ENCODE measurements at places on chromosomes 5 and 9. TPM values are rescaled to one million over a fixed set of nuclear protein-coding genes. Genes with fewer than 3 reads are reported as not detected.

The PRSS3 gene
- total RNA-seq: not detected

GRCh38 chr9:105308461-105309341 lies 64.2 kb downstream of the SLC44A1 start:
- H3K27me3 ChIP-seq: no peaks in the 10 kb centered on the region
- no peaks in the 10 kb centered on the region for H3K36me3 ChIP-seq
- DNase-seq: no peak
- H3K4me3 ChIP-seq: no peak overlapping the region
- H3K27ac ChIP-seq: no peak overlapping the region

GRCh38 chr9:15246708-15247107 lies 60.3 kb downstream of the TTC39B start:
- H3K36me3 ChIP-seq: peaks cover 14% of the 10 kb centered on the region
- H3K27ac ChIP-seq: no peak overlapping the region
- no peak for DNase-seq
- H3K4me1 ChIP-seq: peaks cover 15% of the 10 kb centered on the region
- H3K4me3 ChIP-seq: no peak overlapping the region
- H3K27me3 ChIP-seq: no peaks in the 10 kb centered on the region

GRCh38 chr5:149853331-149853648 lies 91.3 kb downstream of the PDE6A start:
- DNase-seq: no peak
- H3K36me3 ChIP-seq: no peaks in the 10 kb centered on the region
- no peaks in the 10 kb centered on the region for H3K27me3 ChIP-seq
- no peak overlapping the region for H3K4me3 ChIP-seq
- H3K4me1 ChIP-seq: no peaks in the 10 kb centered on the region
- no peak overlapping the region for H3K27ac ChIP-seq

DNA sequence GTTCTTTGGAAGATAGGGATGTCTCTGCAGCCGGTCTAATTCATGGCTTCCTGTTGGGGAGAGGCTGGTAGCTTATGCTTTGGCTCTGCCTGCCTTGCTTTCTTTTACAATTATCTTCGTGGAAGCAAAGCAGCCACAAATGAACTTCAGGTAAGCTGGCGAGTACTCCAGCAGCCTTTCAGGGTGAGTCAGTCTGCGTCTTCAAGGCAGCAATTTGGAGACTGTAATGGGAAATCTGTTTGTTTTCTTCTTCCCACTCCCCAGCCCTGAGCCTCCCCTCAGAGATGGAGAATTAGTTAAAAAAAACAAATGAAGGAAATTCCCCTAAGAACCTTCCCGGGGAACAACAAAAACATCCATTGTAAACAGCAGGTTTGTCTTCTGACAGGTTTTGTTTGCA lies 100.1 kb downstream of the PSAT1 start:
- H3K27ac ChIP-seq: no peak overlapping the region
- peaks cover 4% of the 10 kb centered on the region for H3K27me3 ChIP-seq
- H3K36me3 ChIP-seq: no peaks in the 10 kb centered on the region
- H3K4me3 ChIP-seq: no peak overlapping the region
- H3K4me1 ChIP-seq: no peaks in the 10 kb centered on the region
- DNase-seq: no peak

DNA sequence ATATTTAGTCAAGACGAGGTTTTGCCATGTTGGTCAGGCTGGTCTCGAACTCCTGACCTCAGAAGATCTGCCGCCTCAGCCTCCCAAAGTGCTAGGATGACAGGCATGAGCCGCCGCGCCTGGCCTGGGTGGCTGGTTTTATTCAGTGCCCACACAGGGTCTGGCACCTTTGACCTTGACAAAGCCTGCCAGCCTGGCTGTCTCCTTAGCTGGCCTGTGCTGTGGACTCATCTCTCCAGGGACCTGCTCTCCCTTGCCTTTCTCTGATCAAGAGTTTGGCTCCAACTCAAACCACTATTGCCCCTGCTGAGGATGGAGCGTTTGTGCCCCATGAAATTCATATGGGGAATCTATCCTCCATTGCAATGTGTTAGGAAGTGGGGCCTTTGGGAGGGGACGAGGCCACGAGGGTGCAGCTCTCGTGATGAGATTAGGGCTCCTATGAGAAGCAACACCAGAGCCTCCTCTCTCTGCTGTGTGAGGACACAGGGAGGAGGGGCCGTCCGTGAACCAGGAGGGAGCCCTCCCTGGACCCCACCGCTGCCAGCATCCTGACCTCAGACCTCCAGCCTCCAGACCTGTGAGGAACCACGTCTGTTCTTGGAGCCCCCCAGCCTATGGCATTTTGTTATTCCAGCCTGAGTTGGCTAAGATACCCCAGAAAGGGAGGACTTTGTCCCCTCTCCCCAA lies 45.0 kb downstream of the MRPL36 start:
- no peak overlapping the region for H3K27ac ChIP-seq
- H3K36me3 ChIP-seq: no peaks in the 10 kb centered on the region
- DNase-seq: no peak
- no peaks in the 10 kb centered on the region for H3K4me1 ChIP-seq
- H3K4me3 ChIP-seq: no peak overlapping the region

DNA sequence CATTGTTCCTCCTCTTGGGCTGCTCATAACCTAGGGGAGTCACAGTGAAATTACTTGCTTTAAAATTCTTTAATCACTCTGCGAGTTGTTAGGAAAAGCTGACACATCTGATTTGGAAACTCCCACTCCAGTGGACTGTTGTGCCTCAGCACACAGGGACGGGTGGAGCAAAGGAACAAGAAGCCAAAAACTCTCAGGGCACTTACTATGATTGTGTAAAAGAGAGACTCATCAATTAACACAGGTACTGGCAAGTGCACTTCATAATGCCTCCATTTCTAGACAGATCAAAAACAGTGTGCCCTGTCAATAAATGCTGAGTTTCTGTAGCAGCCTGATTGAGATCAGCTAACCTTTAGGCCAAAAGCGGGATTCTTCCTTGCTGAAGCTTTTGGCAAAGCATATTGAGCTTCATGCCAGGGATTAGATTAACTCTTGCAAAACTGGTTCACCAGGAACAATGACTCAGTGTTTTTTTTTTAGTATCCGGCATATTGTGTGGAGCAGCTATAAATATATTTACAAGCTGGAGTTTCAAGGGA lies 55.9 kb downstream of the TMC1 start:
- H3K4me1 ChIP-seq: peaks cover 5% of the 10 kb centered on the region
- DNase-seq: no peak
- H3K4me3 ChIP-seq: no peak overlapping the region

All from activated CD4-positive, alpha-beta T cell treated with anti-CD3 and anti-CD28 coated beads, Interleukin-2, amount 10 ng/mL, durations not matched to agents 7 days and 5 days (primary cell).